ENCODE measurements at places on chromosomes 3 and 15.

DNA sequence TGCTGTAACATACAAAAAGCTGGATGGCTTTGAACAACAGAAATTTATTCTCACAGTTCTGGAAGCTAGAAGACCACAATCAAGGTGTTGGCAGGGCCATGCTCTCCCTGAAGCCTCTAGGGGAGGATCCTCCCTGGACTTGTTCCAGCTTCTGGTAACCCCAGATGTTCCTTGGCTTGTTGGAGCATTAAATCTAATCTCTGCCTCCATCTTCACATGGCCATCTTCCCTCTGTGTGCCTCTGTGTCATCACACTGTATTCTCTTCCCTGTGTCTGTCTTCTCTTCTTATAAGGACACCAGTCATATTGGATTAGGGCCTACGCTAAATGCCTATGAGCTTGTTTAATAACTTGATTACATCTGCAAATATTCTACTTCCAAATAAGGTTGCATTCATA, 109.5 kb downstream of the STAG1 start:
- no peak for DNase-seq

- no peak for DNase-seq
Measured at GRCh38 chr15:68034081-68034480, 20.0 kb upstream of the PIAS1 start.

GRCh38 chr15:39298271-39298962, 282.5 kb upstream of the THBS1 start:
- DNase-seq: no peak

DNA sequence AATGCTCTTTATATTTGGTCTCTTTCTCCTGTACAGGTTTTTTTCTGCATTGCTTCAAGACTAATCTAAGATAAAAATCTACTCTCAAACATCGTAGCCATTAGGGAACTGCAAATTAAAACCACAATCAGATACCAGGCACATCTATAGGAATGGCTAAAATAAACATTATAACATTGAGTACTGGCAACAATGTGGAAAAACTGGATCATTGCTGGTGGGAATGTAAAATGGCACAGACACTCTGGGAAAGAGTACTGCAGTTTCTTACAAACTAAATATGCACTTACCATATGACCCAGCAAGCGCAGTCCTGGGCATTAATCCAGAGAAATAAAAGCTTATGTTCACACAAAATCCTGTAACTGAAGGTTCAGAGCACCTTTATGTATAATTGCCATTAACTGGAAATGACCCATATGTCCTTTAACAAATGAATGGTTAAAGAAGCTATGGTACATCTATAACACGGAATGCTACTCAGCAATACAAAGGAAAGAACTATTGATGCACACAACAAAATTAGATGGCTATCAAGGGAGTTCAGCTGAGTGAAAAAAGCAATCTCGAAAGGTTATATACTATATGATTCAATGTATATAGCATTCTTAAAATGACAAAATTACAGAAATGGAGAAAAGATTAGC, 6.3 kb downstream of the ABCC5 start:
- no peak for DNase-seq

DNA sequence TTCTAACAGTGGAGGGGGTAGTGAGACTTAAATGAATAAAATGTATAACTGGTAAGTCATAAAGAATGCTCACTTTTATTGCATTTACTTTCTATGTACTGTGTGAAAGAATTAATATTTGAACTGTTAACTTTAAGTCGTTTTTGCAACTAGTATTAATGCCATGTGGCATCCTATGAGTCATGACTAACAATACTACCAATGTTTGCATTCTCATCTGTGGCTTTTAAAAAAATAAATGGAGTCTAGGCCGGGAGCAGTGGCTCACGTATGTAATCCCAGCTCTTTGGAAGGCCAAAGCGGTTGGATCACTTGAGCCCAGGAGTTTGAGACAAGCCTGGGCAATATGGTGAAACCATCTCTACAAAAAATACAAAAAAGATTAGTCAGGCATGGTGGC, 5.2 kb downstream of the C3orf49 start:
- no peak for DNase-seq

DNA sequence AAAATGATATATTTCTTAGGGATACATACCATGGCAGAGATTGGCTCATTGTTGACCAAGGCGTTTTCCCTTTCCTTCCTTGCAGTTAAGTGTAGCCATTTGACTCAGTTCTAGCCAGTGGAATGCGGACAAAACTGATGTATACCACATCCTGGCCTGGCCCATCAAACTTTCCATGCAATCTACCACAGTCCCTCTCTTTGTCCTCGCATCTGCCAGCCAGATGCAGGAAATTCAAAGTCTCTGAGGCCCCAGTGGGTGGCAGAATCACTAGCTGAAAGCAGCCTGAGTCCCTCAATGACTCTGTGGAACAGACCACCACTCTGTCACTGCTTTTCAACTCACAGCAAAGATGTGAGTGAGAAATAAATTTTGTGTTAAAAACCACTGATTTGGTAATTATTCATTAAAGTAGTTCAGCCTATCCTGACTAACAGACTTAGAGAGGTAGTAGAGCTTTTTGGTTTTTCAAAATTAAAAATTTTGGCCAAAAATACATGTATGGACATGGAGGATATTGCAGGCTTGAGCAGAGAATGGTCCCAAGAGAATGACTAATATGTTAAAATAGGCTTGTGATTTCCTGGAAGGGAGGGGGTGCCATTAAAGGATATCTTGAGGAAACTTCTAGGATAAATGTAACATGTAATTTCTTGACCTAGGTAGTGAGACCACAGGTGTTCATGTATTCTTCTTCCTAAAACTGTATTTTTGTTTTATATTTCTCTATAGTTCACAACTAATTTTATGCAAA, 10.9 kb downstream of the LRRFIP2 start:
- no peak for DNase-seq

DNA sequence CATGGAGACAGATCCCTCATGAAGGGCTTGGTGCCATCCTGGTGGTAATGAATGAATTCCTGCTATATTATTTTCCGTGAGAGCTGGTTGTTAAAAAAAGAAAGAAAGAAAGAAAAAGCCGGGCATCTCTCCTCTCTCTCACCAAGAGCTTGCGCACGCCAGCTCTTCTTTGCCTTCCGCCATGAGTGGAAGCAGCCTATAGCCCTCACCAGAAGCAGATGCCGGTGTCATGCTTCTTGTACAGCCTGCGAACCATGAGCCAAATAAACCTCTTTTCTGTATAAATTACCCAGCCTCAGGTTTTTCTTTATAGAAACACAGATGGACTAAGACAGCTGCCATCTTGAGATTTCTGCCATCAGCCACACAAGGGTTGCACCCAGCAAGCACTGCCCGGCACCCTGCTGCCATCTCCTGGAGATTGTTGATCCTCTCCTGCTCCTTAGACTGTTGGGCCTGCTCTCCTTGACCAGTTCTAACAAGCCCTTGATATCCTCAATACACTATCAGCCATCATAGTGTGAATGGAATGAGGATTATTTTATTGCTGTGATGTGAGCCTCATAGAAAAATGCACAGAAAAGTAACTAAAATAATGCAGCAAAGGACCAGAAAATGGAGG, 3.5 kb upstream of the AHSG start:
- DNase-seq: no peak

- DNase-seq: peak; percentile 80
Measured at GRCh38 chr3:197599089-197599765, 43.5 kb upstream of the BDH1 start.

GRCh38 chr3:94961423-94962100, 898.7 kb downstream of the NSUN3 start:
- no peak for DNase-seq

- no peak for DNase-seq
Measured at GRCh38 chr3:43852066-43852465, 161.3 kb downstream of the ABHD5 start.

GRCh38 chr15:76116138-76116885, 56.5 kb downstream of the TMEM266 start:
- no peak for DNase-seq

DNA sequence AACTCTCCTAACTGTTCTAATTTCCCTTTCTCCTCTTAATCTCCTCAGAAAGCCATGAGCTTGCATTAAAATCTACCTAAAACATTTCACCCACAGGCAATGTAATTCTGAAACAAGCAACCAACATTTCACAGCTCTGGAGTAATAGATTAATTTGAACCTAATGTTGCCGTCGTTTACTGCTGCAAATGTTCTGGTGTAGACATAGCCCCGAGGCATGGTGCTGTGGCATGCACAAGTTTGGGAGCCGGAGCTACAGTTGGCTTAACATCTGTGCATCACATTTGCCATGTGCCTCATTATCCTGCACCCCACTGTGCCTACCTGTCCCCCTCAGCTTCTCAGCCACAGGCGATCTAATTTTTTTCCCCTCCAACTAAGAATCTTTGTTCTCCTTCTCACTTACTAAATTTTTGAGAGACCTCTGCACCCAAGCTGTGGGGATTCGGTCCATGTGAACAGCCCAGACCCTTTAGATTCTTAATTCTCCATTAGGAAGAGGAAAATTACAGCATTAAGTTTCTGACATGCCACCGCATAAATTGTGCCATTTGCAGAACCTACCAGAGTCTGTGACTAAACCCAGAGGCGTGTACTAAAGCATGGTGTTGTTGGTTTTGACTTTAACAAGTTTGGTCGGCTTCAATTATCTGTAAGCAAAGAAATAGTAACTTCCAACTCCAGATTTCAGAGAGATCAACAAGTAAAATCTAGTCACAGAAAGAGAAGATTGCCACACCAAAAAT, 419.2 kb downstream of the MECOM start:
- no peak for DNase-seq

DNA sequence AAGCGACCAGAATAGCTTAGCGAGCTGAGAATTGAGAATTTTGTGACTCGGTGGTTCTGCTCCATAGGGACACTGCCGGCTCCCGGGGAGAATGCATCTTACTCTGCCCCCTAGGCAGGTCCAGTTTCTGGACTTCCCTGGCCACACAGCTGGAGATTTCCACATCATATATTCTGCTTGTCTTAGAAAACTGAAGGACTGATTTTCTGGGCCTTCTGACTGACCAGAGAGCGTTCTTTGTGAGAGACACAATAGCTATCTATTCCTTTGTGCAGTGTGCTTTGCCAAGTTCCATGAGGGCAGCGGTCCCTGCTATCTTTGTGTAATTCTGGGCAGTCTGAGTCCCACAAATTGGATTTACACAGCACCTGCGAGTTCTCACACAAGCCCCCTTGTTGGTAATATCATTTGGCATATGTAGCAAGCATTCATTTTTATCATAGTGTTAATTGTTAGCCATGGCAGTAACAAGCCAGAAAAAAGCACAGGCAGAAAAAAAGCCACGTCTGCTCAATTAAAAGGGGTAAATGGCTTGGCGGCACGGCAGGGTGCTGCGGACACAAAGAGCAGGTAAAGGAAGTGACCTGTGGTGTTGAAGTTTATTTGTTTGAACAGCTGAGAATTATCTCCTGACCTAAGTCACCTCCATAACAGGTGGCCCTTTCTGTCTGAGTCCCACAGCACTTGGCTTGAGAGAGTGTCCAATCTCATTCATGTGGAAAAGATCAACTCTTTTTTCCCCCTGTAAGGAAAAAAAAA, 688.7 kb downstream of the TUSC7 start:
- no peak for DNase-seq

- no peak for DNase-seq
Measured at GRCh38 chr3:138686771-138687221, 78.2 kb downstream of the FAIM start.

GRCh38 chr3:69748503-69748902, 9.2 kb downstream of the MITF start:
- no peak for DNase-seq

- DNase-seq: no peak
Measured at GRCh38 chr15:34010921-34011320, 28.1 kb downstream of the AVEN start.

DNA sequence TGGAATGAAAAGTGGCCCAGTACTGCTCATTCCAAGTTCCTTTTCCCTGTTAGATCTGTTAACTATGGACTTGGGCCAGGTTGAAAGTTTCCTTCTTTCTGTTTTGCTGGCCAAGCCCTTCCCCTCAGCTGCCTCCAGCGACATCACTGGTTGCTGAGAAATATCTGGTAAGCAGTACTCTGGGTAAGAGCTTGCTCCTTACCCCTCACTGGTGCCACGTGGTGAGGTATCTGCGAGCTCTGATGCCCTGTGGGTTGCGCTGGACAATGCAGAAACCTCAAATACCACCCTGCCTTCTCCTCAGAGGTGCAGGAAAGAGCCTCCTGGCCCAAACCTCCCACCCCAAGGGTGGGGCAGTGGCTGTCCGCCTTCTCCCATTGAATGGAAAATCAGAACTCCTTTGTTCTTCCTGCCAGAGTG, 42.9 kb upstream of the APH1B start:
- DNase-seq: no peak

- no peak for DNase-seq
Measured at GRCh38 chr3:78875851-78876250, 891.9 kb downstream of the ROBO1 start.

DNA sequence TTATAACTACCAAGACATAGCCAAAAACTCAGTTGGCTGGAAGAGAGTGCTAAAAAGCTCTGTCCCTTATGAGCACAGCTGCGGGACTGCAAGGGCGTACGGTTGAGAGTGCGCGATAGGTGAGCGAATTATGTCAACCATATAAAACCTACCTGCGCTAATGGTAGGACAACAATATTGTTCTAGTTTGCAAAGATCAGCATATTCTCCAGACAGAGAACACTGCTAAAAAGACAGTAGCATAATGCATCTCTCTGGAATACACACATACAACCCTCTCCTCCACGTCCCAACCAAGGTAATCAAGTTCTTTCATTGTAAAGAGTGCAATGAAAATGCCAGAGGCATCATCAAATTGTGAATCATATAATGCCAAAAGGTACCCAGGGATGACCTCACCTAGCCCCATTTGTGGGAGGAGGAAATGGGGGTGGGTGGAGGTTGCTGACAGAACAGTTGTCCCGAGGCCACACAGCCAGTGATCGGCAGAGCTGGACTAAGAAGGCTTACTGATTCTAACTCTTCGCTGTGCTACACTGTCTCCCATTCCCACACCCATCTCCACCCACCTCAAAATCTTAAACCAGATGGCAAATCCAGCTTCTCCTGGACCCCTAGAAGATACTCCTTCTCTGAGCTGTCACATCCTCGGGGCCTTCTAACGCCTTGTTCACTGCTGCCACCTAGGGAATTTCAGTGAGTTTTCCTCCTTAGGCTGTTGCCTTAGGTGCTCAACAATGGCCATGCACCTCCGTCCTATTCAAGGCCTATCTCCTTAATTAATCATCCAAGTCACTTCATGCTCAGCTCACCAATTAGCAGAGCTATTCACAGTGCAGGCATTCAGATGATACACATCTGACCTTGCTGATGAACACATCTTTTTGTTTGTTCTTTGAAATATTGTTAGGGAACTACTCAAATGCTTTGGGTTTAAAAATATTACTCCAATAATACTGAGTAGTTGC, 60.7 kb downstream of the RPL22L1 start:
- no peak for DNase-seq

- DNase-seq: no peak
Measured at GRCh38 chr3:131540143-131540542, 37.4 kb upstream of the MRPL3 start.

- no peak for DNase-seq
Measured at GRCh38 chr3:154243353-154243752, 80.9 kb downstream of the DHX36 start.

GRCh38 chr15:56168394-56168793, 75.3 kb downstream of the RFX7 start:
- no peak for DNase-seq

Measured in activated CD4-positive, alpha-beta T cell treated with anti-CD3 and anti-CD28 coated beads for 4 hours (primary cell).